ENCODE measurements at places on chromosomes 3 and 15.
A peak's percentile ranks its signal among the peaks of the same experiment; 100 is the strongest.

DNA sequence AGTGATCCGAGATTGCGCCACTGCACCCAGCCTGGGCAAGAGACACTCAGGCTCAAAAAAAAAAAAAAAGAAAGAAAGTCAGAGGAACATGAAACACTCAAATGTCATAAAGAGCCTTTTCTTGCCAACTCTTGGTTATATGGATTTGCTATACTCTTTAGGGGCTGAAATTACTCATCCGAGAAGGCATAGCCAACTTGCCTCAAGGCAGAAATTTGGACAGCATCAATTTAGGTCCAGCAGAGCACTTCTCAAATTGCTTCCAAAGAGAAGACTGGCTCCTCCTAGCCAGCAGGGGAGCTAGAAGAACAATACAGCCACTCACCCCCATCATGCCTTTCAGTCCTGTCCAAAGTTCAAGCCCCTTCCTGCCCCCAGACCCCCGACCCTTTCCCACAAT is 43.8 kb downstream of the OSBPL10 start:
- no peak for DNase-seq

DNA sequence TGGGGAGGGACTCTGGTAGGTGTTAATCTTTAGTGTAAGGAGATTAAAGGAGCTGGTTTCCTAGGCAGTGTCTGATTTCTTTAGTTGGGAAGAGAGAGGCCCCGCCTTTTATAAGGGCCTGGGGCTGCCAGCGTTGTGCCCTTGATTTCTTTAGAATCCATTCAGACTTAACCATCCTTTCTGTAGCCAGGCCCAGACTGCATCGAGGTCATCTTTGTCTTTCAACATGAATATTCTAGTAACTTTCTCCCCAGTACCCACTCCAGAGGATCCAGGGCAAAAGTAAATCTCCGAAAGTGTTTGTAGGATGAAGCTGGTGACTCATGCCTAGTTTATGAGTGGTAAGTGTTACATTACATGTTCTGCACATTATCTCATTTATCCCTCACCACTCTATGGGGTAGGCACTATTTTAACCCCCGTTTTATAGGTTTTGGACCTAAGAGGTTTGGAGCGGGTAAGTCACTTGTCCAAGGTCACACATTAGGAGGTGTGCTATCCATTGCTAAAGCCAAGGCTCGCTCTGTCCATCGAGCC is 11.8 kb upstream of the USP3 start:
- DNase-seq, result peak; percentile 27

DNA sequence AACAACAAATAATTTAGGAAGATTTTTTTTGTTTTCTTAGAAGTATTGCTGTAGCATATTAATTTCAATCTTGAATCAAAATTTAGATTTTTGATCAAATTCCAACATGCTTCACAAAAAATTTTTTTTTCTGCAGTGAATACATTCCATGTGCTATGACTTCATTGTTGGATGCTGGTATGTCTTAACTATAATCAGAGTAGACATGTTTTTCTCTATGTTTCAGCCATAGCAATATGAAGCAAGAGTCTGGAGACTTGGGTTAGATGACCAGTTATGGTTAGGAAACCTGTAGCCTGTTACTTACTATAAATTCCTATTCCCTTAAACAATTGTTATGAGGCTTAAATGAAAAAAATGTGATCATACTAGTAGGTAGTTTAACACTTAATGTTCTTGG is 176.1 kb upstream of the CHL1 start:
- no peak for DNase-seq

GRCh38 chr3:58659051-58659675 is 7.4 kb downstream of the FAM3D start:
- DNase-seq, result peak; percentile 41

Data from activated effector memory CD4-positive, alpha-beta T cell treated with anti-CD3 and anti-CD28 coated beads, Interleukin-2, amount 50 U/mL, for 16 hours (primary cell).